Stimulated activated CD4-positive, alpha-beta T cell treated with anti-CD3 and anti-CD28 coated beads, Interleukin-12 subunit alpha, Interleukin-12 subunit beta, amount 100 ng/mL, for 24 hours (primary cell): ENCODE measurements at places on chromosomes 5 and 9.

DNA sequence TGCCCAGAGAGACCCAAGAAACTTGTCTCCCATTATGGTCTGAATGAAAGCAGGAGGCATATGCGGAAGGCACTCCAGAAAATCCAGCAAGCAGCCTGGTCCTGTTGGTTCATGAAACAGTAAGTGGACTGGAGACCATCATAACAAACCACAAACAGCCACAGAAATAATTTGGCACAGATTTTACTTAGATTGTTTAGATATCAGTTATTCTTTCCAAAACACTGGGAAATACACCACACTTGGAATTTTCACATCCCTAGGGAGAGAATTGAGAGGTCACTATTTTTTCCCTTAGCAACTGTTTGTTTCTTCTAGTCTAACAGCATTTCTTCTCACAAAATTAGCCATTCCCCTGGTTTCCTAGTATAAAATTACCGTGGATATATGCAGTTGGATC, 300.8 kb downstream of the OSTF1 start:
- DNase-seq: no peak

DNA sequence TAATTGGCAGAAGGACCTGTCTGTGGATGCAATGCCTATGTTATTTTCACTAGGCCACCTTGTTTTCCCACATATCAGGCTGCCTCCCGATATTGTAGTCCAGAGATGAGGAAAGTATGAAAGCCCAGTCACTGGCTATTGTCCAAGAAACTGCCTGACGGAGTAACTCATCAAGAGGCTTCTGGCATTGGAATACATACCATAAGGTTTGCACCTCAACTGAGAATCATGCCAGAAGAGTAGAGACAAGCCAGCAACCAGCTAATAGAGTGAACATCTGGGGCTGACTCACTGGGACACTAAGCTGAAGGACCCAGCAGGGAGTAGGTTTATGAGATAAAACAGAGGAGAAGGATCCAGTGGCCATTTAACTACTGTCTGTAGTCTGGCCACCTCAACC, 137.2 kb upstream of the FST start:
- no peak for DNase-seq

GRCh38 chr9:69542942-69543704, 129.0 kb downstream of the APBA1 start:
- DNase-seq: no peak

- DNase-seq: no peak
Observed at GRCh38 chr5:173973616-173973969, 15.4 kb upstream of the C5orf47 start.

DNA sequence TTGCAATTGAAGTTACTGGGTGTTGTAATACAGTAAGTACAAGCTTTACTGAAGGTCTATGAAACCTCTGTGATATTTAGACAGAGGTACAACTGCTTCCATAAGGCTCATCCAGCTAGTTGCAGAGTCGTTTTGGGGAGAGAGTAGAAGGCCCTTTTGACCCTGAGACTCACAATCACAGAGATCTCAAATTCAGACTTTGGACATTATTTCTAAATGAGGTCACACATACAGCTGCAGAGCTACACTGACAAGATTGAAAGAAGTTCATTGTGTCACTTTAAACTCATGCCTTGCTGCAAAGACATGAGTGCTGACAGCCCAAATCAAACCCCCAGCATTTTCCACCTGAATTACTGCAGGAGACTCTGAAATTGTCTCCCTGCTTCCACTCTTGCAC, 205.9 kb upstream of the TMEM161B start:
- DNase-seq: no peak

GRCh38 chr9:3735251-3735650, 209.4 kb upstream of the RFX3 start:
- no peak for DNase-seq

DNA sequence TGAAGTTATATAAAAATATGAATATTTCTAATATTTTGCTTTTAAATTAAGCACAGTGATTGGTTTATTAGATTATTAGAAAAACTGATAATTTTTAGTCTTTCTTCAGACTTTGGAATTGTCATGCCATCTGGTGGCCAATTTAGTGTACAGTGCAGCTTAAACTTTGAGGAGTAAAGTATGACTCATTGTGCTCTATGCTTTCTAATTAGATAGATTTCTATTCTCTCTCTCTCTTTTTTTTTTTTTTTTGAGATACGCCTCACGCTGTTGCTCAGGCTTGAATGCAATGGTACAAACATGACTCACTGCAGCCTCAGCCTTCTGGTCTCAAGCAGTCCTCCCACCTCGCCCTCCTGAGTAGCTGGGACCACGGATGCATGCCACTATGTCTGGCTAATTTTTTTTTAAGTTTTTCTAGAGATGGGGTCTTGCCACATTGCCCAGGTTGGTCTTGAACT, 42.1 kb upstream of the GPR21 start:
- DNase-seq: peak; percentile 5

DNA sequence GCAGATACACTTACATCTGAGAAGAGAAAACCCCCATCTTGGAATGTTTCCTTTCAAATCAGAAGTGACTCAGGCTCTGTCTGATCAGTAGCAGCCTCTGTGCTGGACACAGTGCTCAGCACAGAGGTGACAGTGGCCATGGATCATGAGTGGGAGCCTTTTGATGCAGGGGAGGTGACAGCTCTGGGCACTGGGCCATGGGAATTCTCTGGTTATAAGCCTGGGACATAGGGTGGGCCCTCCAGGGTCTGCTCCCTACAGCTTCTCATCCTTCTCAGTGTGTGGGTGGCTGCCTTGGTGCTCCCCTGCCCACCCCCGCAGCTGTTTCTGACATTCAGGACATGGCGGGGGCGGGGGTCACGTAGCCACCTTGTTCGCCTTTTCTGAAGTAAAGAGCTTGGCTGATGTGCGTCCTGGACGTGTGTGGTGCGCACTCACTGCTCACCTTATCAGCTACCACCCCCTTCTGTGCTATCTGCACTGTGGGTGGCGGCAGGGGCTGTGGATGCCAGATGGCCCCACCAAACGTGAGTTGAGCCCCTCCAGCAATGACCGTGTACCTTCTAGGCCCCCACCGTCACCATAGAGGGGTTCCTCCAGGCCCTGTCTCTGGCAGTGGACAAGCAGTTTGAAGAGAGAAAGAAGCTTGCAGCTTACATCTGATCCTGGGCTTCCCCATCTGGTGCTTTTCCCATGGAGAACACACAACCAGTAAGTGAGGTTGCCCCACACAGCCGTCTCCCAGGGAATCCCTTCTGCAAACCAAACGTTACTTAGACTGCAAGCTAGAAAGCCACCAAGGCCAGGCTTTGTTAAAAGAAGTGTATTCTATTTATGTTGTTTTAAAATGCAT, 24.0 kb downstream of the TRIP13 start:
- DNase-seq: no peak

DNA sequence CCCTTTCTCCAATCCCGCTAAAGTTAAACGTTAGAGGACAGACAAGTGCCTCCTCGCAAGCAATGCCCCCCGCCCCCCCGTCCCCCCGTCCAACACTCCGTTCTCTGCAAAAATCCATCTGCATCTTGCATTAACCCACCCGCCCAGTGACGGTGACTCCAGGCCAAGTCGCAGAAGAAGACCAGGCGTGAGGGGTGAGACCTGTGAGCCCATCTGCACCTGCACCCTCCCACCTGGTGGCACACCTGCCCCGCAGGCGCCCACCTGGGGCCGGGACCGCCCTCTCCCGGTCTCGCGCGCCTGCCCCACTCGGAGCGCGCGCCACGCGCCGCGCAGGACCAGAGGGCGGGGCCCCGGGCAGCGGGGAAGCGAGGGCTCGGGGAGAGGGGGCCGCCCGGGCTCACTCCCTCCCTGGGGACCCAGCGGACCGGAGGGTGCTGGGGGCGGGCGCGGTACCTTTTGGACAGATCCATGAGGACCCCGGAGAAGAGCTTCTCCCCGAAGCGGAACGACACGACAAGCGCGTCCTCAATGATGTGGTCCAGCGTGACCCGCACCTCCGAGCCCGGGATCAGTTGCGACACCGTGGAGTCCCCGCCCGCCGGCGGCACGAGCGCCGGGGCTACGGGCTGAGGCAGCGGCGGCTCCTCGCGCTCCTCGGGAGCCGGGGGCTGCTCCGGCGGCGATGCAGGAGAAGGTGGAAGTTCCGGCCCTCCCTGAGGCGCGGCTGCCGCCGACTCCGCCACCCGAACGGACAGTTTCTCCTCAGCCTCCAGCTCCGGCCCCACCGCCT, 705 bp downstream of the PWWP2A start:
- peak; percentile 14 for DNase-seq

DNA sequence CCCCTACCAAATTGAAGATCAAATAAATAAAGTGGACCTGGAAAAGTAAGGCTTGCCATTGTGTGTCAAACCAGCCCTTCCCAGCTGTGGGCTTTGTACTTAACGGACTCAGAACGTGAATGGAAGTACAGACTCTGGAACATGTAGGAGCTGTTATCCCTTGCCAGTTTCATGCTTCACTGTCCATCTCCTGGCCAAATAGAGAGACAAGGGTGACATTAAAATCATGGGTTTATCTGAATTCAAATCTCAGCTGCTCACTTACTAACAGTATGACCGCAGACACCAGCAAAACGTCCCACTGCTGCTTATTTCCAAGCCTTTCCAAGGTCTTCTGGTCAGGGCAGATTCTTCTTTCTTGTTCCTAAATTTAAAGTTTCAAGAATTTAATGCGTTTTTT, 52.2 kb downstream of the EXOSC2 start:
- no peak for DNase-seq

GRCh38 chr9:87630266-87630665, 95.7 kb upstream of the CTSL start:
- DNase-seq: no peak

DNA sequence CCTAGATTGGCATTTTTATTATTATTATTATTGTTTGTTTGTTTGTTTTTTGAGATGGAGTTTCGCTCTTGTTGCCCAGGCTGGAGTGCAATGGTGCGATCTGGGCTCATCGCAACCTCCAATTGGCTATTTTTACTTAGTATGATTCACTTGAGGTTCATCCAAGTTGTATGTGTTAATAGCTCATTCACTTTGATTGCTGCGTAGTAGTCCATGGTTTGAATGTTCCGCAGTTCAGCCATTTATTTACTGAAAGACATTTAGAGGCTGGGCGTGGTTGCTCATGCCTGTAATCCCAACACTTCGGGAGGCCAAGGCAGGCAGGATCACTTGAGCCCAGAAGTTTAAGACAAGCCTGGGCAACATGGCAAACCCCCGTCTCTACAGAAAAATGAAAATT, 22.6 kb upstream of the MELK start:
- DNase-seq: no peak

DNA sequence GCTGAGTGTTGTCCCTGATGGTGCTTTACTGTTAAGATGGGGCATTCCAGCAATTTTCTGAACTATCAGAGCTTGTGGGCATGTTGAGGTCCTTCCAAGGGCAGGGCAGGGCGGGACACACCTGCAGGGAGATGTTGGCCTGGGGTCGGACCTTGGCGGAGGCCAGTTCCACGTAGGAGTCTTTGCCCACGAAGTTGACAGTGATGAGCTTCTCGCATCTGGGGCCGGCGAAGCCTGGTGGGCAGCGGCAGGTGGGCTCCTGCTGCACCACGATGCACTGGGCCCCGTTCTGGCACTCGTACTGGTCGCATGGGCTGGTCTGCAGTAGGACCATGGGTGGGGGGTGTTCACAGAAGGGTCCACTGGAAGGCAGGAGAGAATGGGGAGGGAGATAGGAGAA, 106.4 kb upstream of the PANK3 start:
- no peak for DNase-seq

GRCh38 chr9:80320480-80320879, 748.7 kb downstream of the TLE4 start:
- DNase-seq: no peak

DNA sequence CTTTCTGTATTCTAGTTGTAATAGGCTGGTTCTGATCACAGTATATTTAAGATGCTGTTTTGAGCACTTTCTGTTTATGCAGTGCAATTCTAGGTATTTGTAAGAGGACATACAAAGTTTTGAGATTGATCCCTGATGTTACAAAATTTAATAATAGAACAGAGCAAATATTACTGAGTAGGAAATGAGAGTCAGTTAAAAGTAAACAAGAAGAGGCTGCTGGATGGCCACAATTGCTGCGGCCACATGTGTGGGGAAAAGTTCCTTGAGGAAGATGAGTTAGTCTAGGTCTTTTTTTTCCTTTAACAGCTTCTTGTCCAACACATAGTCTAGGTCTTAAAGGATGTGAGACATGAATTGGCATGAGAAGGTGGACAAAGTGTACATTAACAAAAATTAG, 11.3 kb downstream of the EHMT1 start:
- DNase-seq: no peak

DNA sequence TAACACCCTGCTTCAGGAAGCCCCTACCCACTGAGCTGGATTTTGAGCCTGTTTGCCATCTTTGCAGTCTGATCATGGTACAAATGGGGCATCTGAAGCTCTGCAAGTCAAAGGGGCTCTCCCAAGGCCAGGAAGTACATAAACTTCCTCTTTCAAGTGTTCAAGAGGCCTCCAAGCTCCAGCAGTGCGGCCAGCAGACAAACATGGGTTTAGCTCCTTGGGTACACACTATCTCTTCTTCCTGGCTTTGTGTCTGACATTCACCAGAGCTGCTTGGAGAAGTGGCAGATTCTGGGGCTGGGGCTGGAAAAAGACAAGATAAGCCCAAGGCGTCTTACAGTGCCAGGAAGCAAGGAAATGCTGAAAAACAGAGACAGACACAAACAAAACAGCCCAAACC, 34.1 kb downstream of the LAMC3 start:
- DNase-seq: no peak

- DNase-seq: no peak
Observed at GRCh38 chr9:19410594-19410993, 1.8 kb downstream of the ACER2 start.

GRCh38 chr9:128192601-128193371, 1.4 kb upstream of the CIZ1 start:
- DNase-seq: peak; percentile 34
